CD4-positive, alpha-beta T cell treated with Interleukin-2 at 100 ng/mL for 4 hours (primary cell): ENCODE measurements at places on chromosomes 3 and 15.

DNA sequence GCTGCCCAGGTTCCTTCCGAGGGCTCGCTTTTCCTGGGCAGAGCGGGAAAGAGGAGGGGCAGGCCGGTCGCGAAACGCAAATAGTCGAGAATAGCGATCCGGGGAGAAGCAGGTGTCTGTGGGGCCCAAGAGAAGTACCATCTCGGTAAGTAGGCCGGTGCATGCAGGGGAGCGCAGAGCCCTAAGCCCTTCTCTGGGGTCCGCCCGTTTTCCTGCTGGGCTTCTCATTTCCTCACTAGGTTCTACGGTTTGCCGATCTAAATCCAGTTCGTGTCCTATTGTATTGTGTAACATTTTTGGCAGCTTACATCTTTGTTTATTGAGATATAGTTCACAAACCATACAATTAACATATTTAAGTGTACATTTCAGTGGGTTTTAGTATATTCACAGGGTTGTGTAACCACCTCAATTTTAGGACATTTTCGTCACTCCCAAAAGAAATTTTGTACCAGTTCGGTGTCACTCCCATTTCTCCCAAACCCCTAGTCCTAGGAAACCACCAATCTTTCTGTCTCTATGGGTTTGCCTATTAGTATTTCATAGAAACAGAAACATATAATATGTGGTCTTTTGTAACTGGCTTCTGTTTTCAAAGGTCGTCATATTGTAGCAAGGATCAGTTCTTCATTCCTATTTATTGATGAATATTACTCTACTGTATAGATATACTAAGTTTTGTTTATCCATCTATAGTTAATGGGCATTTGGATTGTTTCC, 6.8 kb upstream of the TRIM69 start:
- no peak for DNase-seq

- DNase-seq: no peak
Measured at GRCh38 chr3:63709576-63709975, 57.1 kb downstream of the SNTN start.

GRCh38 chr3:128421966-128422365, 44.7 kb downstream of the DNAJB8 start:
- DNase-seq: no peak

DNA sequence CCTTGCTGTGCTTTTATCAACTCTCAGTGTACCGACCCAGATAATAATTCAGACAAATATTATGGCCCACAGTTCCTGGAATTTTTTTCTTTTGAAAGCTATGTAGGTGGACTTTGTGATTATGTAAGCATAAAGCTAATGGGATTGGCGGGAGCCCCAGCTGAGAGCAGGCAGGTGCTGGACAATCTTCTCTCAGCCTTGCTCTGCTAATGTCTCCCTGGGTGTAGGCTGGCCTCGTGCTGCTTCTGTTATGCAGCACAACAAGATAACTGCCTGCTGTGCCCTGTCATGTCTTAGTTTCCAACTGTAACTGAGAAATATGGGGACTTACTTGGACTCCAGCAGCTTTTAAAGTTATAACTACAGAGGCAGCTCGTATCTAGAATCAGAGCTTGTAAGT, 415.0 kb downstream of the PDCD6IP start:
- no peak for DNase-seq

GRCh38 chr15:49064281-49064653, 18.0 kb upstream of the SECISBP2L start:
- DNase-seq: no peak

DNA sequence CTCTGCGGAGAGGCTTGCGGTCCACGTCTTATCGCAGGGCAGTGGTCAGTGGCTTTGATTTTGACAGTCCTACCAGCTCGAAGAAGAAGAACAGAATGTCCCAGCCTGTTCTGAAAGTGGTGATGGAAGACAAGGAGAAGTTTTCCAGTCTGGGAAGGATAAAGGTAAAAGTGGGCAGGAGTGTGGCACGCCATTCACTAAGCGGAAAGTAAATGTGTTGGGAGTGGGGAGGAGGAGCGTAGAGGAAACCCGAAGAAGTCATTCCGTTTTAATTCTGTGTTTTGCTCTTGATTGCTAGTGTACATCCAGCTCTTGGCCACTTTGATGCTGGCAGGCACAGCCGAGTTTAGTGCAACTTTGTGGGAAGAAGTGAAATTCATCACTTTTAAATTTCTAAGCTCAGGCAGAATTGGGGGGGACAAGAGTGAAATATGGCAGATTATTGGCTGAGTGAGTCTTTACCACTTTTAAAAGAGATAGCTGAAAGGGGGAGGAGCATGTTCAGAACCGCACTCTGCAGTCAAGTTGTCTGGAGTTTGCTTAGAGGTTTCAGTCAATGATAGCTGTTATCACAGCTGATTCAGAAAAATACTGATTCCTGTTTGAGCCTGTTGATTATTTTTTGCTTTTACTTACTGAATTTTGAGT, 1.8 kb downstream of the ARHGEF26 start:
- no peak for DNase-seq

GRCh38 chr3:21826416-21826815, 75.4 kb upstream of the ZNF385D start:
- DNase-seq: no peak
